ENCODE measurements at places on chromosomes 4 and X.

DNA sequence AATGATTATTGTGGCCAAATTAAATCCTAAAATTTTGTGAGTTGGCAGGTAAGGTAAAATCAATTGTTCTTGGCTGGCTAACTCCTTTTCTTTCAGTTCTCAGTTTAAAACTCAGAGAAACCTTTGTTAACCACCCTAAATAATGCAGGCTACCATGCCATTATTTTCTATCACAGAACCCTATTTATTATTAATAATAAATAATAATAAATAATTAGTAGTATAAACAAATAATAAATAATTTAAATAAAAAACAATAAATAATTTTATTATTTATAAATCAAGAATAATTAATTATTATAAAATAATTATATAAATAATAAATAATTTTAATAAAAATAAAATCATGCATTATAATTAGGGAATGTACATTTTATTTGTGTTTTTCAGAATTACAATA is 390.3 kb downstream of the ARHGAP24 start:
- no peak for DNase-seq

GRCh38 chr4:55488716-55489115 is 58.0 kb downstream of the CLOCK start:
- DNase-seq, result no peak

DNA sequence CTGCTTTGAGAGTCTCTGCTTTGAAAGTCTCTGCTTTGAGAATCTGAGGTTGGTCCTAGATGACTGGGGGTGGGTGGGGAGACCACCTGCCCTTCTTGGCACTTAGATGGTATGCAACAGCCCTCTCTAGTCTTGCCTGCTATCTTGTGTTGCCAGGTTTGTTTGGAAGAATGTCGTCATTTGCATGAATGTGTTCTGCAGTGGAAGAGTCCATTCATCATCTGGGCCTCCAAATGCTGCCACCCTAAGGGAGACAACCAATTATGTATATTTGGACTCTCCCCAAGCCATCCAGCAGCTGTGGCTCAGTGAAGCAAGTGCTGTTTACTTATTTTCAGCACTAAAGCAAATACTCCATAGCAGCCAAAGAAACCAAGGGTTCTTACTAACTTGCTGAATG is 44.6 kb upstream of the TRPC5OS start:
- DNase-seq, result no peak

DNA sequence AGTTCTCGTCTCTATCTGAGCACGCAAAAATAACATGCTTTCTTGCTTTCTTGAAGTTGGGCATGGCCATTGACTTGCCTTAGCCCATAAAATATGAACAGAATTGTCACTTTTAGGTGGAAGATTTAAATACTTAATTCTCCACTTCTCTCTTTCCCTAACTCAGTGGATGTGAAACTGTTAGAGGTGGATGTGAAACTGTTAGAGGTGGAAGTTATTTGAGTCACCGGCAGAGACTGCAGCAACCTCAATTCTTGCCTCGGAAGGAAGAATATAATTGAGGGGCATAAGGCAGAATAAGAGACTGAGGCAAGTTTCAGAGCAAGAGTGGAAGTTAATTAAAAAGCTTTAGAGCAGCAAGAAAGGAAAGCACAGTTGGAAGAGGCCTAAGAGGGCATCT is 2.8 kb upstream of the PARM1 start:
- no peak for DNase-seq

DNA sequence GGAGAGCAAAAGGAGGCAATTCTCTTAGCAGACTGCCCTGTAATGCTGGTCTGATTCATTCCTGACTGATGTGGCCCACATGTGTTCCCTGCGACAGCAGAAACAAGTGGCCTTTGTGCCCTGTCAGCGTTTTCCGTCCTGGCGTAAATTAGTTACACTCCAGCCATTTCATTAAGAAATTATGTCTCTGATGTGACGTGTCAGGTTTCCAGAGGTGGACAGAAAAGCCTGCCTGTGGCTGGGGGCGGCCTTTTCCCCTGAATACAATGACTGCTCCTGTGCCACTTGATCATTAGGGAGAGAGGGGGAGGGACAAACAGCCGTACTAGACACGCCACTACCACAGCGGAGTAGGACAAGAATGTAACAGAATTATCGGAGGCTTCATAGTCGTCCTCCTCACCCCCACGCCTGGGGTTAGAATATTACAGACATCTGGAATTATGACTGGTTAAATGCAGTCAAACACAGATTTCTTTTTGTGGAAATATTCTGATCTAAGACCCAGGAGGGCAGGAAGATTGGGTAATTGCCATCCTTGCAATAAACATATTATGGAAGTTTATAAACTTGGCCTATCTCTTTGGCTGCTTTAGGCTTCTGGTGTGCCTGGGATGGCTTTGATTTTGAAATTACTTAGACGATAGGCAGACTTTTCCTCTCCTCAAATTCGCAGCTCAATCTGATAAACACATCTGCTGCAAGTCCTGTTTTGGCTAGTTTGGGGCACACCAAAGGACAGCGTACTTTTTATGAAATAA is 146.2 kb upstream of the BCOR start:
- DNase-seq, result no peak
